ENCODE measurements at places on chromosomes 1 and 21.

DNA sequence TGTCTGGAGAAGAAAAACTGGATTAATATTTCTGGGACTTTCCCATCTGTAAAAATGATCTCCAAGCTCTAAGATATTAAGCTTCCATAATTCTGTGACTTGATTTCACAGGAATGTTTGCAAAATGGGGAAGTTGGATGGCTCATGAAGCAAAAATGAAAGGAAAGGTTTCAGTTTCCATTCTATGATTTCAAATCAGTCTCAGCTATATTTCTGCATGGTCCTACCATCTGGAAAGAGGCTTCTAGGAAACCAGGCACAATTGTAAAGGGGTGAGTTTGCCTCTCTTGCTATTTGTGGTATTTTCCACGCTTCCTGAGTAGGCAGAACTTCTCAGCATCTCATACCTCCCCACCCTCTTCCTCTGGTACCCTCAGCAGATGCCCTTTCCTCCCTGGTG is 22.4 kb upstream of the ACTN2 start:
- no peak for DNase-seq

GRCh38 chr1:181396171-181396670 is 87.1 kb upstream of the CACNA1E start:
- no peak for DNase-seq

- no peak for DNase-seq
Observed at GRCh38 chr21:43905726-43906455, 40.9 kb downstream of the AGPAT3 start.

DNA sequence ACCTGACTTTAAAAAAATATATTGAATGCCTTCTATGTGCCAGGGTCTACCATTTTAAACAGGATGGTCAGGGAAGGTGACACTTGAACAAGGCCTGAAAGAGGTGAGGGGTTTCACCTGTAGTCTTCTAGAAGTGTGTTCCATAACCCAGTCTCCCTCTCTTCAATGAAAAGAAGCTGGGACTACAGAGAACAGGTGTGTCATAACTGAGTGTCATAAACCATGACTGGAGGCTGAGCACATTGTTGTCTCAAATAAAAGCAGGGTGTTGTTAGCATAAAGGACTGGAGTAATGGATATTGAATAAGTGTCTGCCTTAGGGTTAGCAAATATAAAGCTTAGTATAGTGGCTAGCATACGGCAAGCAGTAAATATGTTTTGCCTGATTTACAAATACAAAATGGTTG is 65.4 kb downstream of the SYDE2 start:
- DNase-seq, result no peak
